ENCODE measurements at places on chromosomes 12 and 14.

GRCh38 chr12:113940357-113941207 lies 25.5 kb downstream of the RBM19 start:
- no peak for DNase-seq

- DNase-seq: peak; percentile 98
Measured at GRCh38 chr14:58690801-58691516, 53.2 kb downstream of the DACT1 start.

DNA sequence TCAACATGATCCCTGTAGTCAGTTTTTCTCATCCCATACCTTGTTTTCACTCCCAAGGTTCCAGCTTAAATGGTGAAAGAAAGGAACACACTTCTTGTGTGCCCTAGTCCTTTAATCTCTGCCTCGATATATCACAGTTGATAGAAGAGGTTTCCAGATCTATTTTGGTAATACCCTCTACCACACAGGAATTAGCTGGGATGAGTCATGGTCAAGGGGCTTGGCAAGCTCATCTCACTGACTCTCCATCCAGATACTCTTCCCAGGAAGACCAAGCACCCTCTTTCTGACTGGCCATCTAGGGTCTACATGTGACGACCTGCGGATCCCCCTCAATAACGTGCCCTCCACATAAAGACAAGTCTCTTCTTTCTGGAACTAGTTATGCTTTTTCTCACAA lies 277.9 kb downstream of the ITPR2 start:
- no peak for DNase-seq

DNA sequence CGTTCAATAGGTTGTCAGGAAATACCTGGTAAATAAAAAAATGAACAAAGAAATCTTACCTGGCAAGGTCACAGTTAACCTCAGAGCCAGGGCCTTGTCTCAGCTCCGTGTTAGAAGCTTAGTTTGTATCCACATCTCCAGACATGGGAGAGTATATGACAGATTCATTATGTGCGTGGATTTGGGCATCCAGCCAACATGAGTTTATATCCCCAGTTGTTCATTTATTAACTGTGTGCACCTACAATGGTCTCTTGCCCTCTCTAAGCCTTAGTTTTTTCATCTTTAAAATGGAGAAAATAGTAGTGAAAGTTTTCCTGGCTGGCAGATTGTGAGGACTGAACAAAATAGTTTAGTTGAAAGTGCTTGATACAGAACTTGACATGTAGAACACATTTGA lies 437.8 kb downstream of the NPAS3 start:
- DNase-seq: no peak

DNA sequence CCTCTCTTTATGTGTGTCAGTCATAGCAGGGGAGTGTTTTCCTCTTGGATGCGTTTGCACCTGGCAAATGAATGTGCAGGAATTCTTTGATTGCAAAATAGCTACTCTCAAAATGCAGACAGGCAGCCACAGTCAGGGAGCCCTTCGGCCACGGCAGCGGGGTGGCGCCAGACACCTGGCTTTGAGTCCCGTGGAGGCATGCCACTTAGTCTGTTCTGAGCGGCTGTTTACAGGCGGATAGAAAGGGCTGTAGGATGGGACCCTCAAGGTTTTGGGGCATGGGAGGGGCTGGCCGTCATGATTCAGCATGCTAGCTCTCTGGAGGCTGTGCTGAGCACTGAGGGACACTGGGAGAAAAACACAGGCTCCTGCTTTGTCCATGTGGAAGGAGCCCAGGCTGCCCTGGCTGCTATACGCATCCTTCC lies 117.1 kb downstream of the SLC25A47 start:
- DNase-seq: peak; percentile 84

- no peak for DNase-seq
Measured at GRCh38 chr14:100820957-100821356, 5.0 kb upstream of the MEG3 start.

GRCh38 chr14:94056579-94057308 lies 24.3 kb downstream of the DDX24 start:
- no peak for DNase-seq

DNA sequence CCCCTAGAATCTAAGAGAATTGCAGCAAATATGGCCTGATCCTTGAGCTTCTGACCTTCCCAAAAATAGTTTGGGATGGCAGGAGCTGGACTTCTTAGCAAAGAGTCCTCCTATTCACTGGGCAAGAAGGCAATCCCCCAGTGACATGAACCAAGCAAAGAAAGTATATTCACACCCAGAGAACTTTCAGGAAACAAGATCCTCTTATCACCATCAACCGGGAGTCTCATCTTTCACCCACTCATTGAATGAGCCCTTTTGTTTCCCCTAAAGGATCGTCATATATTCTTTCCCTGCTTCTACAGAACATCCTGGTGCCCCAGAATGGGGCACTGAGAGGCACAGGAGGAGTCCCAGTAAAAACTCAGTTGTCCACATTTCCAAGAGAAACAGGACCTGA lies 19.7 kb downstream of the SPTB start:
- DNase-seq: no peak

- DNase-seq: peak; percentile 96
Measured at GRCh38 chr14:66137081-66137480, 349.1 kb upstream of the CCDC196 start.

- DNase-seq: no peak
Measured at GRCh38 chr12:4160314-4161040, 113.1 kb upstream of the CCND2 start.

DNA sequence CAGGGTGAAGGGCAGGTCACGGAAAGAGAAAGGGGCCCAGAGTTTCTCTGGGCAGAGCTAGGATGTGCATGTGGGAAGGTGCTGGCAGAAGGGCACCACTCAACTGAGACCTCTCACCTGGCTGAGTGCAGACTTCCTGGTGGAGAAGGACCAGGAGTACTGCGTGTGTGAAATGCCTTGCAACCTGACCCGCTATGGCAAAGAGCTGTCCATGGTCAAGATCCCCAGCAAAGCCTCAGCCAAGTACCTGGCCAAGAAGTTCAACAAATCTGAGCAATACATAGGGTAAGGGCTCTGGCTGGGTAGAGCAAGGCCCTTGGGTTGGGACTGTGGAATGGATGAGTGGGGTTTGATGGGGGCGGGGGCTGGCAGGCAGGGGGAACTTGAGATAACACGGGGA lies 5.4 kb upstream of the SMARCD1 start:
- DNase-seq: no peak

DNA sequence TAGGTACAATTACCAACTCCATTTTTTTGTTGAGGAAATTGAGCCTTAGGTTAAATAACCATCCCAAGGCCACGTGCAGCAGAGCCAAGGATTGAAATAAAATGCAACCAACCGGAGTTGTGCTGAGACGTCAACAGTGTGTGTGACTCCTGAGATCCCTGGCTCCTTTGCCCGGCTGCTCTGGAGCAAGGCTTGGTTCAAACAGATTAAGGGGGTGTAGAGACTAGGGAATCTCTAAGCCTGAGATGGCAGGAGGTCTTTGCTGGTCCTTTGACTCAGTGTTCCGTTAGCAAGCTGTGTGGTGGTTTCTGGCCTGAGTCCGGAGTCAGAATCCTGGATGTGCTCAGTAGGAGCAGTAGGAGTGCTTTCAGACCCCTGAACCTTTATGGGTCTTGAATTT lies 1.4 kb upstream of the SLC8A3 start:
- no peak for DNase-seq

DNA sequence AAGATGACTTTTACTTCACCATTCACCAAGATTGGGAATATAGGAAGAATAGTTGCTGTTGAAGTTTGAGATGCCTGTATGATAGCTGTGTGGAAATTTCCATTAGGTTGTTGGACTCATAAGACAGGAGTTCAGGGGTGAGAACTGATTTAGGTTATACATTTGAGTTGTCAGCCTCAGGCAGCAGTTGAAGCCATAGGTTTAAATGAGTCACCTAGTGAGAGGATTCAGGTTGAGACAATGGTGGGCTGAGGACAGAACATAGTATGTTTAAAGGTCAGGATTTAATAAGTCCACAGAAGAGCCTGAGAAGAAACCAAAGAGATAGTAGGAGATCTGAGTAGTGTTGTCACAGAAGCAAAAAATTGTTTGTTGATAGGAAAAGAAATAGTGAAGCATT lies 63.6 kb upstream of the MON2 start:
- no peak for DNase-seq

DNA sequence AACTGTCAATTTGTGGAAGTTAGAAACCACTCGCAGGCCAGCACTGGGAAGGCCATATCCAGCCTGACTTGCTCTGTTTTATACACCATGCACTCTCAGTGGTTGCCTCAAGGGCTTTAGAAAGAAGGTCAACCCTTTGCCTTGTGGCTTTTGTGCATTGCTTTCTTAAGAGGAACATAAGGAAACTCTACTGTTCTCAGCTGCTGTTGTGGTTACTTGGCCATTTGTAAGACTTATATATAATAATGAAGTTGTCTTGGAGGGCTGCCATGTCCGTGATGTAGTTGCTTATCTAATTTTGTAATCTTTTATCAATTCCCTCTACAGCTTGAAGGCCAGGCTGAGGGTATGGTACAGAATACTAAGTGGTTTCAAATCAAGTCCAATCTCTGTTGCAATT lies 637.8 kb downstream of the DIO2 start:
- peak; percentile 20 for DNase-seq

DNA sequence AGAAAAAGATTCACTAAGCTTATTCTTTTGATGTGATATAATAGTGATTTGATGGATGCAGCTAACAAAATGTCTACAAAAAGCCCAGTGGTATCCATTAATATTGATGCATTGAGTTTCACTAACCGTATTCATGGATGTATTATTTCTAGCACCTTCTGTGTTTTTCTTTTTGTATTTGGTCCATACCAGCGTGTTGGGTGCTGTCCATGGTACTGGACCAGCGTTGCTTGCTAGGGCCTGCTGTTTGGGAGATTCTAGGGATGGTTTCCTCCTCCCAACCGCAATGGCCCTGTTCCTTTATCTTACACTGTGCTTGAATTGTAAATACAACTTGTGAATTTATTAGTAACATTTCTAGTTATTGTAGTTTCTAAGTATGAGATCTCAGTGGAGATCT lies 31.7 kb downstream of the ANO4 start:
- DNase-seq: no peak

GRCh38 chr12:51028126-51028812 lies 2.1 kb upstream of the SLC11A2 start:
- DNase-seq: peak; percentile 11

GRCh38 chr12:96902076-96902475 lies 5.0 kb upstream of the NEDD1 start:
- DNase-seq: no peak

- DNase-seq: no peak
Measured at GRCh38 chr14:56797569-56798446, 12.5 kb downstream of the OTX2 start.

GRCh38 chr14:24273422-24273998 lies 2.1 kb upstream of the RABGGTA start:
- no peak for DNase-seq

All from DMS79 (cell line).